ENCODE measurements at places on chromosomes 6 and 20.
A peak's percentile ranks its signal among the peaks of the same experiment; 100 is the strongest.

DNA sequence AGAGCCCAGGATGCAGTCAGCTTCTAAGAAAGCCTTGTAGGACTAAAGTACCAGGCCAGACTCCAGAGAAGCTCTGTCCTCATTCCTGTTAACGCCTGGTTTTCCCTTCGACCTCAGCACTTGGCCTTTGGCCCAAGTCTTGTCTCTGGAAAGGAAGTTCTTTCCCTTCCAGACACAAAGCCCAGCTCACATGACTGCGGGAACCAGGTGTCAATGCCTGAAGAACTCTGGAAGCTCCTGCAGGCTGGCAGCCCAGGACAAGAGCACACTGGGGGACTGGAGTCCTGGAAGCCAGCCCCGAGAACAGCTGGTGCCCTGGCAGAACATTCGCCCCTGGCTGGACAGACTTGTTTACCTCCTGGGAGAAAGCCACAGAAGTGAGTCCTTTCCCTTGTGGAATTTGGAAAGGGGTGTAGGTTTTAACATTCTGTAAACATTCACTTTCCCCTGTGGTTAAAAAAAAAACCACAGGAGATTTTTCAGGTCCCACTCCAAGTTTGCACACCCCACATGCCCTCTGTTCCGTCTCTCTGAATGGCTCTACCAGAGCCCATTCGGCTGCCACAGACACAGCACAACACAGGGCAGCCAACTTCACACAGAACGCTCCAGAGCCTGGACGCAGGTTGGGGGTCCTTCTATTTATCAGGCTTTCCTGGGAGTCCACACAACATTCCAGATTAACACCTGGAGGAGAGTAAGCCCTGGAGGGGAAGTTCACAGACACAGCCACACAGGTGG, 18.1 kb downstream of the ACSS1 start:
- DNase-seq, result peak; percentile 56

- DNase-seq, result no peak
These were observed 12.9 kb downstream of the SOD2 start for GRCh38 chr6:159680104-159680503.

DNA sequence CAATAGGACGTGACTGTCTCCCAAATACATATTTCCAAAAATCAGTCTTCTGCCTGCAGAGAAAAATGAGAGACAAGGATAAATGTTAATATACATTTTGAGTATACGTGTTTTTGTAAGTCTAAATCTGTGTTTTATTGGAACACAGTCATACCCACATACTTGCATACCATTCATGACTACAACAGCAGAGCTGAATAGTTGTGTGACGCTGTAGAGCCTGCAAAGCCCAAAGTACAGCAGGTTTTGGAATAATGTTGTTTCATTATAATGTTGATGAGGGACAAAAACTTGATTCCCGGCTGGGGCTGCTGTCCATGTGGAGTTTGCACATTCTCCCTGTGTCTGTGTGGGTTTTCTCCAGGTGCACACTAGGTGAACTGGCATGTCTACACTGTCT, 23.8 kb upstream of the FBXO9 start:
- DNase-seq, result no peak

- DNase-seq, result no peak
These were observed 59.0 kb downstream of the TFAP2C start for GRCh38 chr20:56688106-56688505.

DNA sequence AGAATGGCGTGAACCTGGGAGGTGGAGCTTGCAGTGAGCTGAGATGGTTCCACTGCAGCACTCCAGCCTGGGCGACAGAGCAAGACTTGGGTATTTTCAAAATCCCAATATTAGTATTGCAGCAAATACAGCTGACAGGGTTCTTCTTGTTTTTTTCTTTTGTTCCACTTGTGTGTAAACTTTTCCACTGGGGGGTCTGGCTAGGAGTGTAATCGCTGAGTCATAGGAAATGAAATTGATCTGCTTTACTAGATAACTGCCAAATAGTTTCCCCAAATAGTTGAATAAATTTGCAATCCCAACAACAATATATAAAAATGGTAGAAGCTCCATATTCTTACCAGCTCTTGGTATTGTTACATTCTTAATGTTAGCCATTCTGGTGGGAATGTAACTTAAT, 526.0 kb upstream of the SOX4 start:
- DNase-seq, result no peak

DNA sequence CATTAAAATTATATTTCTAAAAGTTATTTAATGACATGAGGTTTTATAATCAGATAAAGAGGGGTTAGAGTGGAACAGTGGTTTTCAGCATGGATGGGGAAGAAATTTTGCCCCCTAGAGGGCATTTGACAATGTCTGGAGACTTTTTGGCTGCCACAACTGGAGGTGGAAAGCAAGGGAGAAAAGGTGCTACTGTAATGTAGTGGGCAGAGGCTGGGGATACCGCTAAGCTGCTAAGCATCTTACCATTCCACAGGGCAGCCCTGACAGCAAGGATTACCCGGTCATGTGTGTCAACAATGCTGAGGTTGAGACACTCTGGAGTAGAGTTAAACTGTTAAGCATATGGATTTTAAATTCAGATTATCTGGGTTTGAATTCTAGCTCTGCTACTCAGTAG, 52.9 kb upstream of the FABP7 start:
- no peak for DNase-seq

DNA sequence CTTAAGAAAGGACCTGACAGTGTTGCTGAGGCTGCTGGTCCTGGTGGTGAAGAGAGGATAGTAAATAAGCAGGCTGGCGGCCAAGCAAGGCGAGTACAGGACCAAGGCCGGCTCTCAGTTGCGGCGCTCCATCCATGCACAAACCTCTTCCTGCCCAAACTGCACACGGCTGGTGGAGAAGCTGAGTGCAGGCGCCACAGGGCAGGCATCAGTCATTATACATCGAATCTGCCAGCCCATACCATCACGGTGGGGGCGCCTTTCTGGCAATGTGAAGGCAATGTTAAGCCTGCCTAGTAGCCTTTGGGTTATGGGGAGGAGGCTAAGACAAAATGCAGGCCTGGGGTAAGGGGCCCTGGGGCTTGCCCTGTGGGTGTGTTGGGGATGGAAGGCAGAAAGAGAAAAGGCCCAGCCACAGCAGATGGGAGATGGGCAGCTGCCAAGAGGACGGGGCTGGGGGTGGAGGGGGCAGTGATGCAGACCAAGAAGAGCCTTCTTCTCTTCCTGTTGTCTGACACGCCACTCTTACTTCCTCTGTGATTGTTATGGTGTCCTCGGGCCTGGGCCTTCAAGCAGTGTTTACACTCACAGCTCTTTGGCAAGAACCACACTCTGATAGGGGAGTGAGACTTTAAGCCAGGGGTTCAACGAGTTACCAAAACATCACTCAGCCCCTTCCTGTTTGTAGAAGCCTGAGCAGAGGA, 20.3 kb upstream of the KCNK16 start:
- DNase-seq, result no peak

DNA sequence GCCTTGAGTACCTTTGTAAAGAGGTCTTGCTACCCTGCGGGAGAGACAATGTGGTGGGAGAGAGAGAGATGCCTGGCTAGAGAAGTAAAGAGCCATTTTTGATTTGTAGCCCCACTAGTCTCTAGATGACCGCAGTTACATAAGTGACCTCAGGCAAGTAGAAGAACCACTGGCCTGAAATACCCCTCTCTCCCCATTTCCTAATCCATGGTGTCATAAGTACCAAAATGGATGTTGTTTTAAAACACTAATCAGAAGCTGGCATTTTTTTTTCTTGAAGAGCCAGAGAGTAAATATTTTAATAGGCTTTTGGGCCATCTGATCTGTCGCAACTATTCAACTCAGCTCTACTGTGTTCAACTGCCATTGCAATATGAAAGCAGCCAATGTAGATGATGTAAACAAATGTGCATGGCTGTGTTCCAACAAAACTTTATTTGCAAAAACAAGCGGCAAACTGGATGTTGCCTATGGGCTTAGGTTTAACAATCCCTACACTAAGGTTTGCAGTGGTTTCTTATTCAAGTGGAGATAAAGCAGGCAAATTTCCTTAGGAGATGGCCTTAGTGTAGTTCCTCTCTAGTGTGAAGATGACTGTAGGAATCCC, 36.5 kb downstream of the RARS2 start:
- no peak for DNase-seq

DNA sequence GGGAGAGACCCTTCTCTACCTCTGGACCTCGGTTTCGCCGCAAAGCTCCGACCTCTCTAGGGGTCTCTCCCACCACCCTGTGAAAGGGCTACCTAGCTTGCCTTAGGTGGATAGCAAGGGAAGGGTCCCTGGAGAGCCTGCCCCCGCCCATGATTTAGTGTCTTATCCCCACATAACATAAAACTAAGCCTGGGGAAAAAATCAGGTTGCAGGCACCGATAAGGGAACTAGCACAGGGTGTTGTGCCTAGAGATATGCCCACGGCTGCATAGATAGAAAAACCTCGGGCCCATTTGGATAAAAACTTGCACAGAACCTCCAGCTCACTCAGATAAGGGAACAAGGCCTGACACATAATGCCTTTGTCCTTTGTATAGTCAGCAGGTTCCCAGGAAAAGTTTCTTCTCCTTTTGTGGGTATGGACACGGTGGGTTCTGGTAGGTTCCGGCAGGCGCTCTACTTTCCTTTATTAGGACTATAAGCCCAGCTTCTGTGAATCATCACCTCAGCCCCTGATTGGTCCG, 846 bp downstream of the ZSCAN31 start:
- DNase-seq, result no peak

DNA sequence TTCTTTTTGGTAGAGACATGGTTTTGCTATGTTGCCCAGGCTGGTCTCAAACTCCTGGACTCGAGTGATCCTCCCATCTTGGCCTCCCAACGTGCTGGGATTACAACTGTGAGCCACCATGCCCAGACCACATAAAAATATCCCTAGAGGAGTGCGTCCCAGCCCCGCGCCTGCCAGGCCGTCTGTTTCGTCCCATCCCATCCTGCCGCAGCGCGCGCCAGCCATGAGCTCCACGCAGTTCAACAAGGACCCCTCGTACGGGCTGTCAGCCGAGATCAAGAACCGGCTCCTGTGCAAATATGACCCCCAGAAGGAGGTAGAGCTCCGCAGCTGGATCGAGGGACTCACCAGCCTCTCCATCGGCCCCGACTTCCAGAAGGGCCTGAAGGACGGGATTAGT, 16.6 kb upstream of the AMD1 start:
- no peak for DNase-seq

GRCh38 chr20:46550461-46550860, at the start of gene OCSTAMP:
TSS of gene OCSTAMP (minus strand) at chr20:46550654. CDS start at chr20:46550560, 94 bp downstream.
- no peak for DNase-seq

- DNase-seq, result no peak
These were observed 79.4 kb upstream of the PRSS16 start for GRCh38 chr6:27168108-27168507.

DNA sequence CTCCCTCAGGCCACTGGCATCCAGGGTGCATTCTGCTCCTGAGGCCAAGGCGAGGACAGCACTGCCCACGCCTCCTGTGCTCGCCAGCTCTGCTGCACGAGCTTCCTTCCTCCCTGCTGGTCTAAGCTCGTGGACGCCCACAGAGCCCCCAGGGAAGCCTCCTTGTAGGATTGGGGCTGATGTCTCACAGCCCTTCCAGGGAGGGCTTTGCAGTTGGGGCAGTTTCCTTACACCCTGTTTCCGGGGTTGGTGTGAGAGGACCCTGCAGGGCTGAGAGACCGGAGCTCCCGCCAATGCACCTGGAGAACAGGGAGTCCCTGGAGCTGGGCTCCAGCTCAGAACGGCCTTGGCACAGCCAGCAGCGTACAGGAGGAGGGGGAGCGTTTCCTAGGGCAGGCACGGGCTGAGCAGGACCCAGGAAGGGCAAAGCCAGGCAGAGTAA, 172.4 kb upstream of the PDE10A start:
- no peak for DNase-seq

- peak; percentile 21 for DNase-seq
These were observed 195.7 kb upstream of the KCNG1 start for GRCh38 chr20:51218603-51219002.

GRCh38 chr6:54440549-54440948, 132.3 kb downstream of the TINAG start:
- DNase-seq, result no peak

GRCh38 chr6:23027281-23027680, 457.9 kb downstream of the HDGFL1 start:
- peak; percentile 95 for DNase-seq

DNA sequence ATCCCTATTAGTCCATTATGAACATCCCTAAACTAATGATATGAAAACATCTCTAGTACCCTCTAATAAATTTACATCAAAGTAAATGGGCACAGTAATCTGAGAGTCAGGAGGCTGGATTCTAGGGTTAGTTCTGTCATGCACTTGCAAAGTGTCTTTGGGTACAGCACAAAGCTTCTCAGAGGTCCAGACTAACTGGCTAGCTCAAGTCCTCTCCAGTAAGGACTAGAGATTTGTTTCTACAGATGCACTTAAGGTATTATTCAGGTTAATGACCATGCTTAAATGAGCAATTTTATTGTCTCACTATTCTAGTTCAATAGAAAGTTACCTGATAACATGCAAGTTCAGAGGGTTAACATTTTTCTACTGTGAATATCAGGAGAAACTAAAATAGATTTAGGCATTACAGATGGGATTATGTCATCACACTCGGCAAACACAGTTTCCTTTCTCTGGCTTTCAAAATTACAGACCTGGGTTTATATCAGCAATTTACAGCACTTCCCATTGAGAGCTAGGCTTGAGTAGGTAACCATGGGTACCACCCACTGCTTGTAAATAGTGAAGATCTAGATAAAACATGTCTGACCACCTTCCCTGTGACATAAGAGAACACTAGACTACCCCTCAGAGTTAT, 402.9 kb upstream of the RUNX2 start:
- DNase-seq, result peak; percentile 42

DNA sequence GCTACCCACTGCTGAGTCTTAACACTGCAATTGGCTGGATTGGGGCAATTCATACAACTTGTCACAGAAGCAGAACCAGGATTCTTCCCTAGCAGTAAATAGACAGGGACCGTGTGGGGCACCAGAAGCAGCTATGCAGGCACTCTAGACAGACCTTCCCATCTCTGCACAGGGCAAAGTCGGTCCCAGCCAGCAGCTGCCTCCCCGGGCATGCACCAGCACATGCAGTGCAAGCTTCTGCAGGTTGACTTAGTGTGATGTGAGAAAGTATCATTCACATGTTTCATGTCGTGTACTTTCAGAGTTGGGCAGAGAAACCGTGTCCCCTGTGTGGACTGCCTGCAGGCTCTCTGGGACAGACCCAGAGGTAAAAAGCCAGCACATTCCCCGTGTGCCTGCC, 98.0 kb upstream of the FOXA2 start:
- no peak for DNase-seq
